ENCODE measurements at places on chromosomes 5 and 9.
A peak's percentile ranks its signal among the peaks of the same experiment; 100 is the strongest.

- DNase-seq, result no peak
These were observed 215.3 kb upstream of the FBXL7 start for GRCh38 chr5:15284706-15285105.

- DNase-seq, result no peak
These were observed 550 bp downstream of the CORO2A start for GRCh38 chr9:98191671-98192502.

DNA sequence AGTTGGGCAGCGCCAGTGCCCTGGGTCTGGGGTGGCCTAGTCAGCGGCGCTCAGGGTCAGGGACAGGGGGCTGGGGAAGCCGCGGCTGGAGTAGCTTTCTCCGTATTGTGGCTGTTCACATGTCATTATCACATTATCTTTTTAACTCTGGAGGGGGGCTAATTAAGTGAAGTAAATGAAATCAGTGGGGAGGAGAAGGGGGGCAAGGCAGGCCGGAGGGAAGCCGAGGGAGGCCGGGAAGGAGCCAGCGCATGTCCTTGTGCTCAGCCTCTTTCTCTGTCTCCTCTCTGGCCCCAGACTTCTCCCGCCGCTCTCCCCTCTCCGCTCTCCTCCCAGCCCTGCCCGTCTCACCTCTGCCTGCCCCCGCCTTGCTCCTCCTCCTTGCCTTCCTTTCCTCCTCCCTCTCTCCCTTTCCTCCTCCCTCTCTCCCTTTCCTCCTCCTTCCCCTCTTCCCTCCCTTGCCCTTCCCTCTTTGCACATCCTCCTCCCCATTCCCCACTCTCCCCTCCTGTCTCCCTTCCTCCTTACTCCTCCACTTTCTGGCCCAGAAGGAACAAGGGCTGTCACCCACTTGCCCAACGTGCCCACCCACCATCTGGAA is 38.7 kb downstream of the ASS1 start:
- no peak for DNase-seq

DNA sequence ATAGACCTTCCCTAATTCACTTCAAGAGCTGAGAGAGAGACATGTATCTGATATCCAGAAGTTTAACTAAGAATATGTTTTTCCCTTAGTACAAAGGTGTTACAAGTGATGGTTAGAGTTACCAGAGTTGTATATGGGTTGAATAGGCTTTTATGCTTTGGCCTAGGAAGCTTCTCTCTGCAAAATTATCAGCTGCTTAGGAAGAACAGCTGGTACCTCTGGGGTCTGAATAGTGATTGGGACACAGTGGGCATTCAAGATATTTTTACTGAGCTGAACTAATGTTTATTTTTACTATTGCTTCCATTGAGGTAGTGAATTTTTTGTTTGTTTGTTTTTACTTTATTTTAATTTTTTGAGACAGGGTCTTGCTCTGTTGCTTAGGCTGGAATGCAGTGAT is 67.6 kb upstream of the BASP1 start:
- DNase-seq, result no peak

- no peak for DNase-seq
These were observed 33.9 kb downstream of the OLFML2A start for GRCh38 chr9:124810663-124811355.

DNA sequence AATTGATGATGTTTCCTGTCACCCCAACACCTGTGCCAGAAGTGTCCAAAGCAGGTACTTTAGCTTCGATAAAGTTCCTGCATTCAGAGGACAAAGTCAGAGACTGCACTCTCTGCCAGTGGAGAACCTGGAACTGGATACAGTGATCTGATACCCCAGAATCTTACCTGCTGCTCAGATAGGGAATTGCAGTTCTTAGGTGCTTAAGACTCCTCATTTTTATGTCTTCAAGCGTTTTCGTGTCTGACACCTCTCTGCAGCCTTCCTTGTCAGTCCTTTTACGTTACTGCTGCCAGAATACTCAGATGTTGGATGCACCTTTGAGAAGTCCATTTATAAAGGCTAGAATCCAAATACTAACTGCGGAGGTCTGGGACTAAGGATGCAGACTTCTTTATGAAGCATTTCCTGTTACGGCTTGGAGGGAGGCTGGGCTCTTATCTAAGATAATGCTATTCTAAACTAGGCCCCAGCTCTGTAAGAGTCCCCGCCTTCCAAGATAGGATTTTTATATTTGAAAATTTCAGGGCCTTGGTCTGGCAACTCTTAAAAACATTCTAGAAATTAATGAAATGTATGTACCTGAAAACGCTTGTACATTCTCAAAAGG is 1.9 kb downstream of the ISOC1 start:
- DNase-seq, result no peak

- DNase-seq, result no peak
These were observed 118.7 kb upstream of the SNX2 start for GRCh38 chr5:122656160-122656559.

DNA sequence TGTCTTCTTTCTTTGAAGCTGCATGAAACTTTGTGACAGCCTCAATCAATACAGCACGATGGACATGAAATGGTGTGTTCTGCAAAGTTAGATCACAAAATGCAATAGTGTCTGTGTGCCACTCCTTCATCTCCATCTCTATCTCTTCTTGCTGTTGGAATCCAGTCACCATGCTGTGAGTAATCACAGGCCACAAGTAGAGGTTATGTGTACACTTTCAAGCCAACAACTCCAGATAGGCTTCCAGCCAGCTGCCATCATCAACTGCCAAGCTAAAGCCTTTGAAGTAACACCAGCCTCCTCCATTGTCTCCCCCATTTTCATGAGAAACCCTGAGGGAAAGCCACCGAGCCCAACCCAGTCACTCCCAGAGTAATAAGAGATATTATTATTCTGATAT is 360.6 kb downstream of the PTPRD start:
- no peak for DNase-seq

DNA sequence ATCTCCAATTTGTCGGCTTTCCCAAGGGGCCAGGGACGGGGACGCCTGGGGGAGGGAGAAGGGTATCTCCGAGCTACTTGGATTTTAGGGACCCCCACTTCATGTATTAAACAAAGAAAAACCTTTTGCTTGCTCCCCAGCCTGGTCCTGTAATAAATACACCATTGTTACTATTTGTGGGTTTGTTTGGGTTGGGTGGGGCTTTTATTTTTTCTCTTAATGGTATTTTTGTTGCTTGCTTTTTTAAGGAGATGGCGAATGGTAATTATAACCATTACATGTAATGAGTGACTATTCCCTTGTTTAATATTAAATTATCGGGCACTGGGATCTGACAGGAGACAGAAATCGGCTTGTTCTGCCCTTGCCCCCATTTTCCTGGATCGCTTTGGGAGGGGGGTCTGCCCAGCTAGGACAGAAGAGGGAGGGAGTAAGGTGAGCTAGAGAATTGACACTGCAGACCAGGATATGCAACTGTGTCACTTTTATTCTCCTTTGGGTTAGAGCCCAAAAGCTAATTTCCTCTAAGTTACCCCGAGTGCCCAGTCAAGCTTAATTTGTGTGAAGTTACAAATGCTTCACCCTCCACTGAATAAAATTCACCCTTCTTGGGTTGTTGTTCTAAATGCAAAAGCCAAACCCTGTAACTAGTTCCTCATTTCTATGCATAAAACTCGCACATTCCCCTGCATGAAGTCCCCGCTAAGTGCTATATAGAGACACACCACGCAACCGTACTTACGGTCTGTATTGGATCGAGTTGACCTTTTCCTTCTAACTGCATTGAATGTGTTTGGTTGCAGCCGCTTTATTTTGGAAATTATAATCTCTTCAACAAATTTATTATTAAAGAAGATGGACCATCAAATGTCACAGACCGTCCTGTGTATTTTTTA is 1.6 kb upstream of the ZNF608 start:
- no peak for DNase-seq

GRCh38 chr9:74431467-74431866 is 65.7 kb upstream of the RORB start:
- no peak for DNase-seq

DNA sequence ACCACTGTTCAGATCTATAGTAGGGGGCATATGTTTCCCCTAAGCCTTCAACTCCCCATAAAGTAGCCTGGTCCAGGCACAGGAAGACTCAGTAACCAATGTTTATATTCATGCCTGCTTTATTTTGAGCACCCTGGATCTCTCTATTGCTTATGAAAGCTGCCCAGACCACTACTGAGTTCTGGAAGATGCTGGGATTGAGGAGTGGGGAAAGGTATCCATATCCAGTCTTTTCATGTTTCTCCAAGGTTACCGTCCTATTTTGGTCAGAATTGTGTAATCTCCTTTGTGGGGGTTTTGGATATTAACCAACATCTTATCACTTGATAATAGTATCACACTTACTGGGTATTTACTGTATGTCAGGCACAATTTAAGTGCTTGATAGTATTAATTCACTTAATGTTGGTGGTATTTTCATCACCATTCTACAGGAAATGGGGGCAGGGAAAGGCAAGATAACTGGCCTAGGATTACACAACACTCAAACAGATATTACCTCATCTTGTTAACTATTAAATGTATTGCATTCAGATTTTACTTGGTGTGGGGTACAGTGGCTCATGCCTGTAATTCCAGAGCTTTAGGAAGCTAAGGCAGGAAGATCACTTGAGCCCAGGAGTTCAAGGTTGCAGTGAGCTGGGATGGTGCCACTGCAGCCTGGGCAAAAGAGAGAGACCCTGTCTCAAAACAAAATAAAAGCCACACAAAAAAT is 36.3 kb downstream of the RUSC2 start:
- DNase-seq, result no peak

DNA sequence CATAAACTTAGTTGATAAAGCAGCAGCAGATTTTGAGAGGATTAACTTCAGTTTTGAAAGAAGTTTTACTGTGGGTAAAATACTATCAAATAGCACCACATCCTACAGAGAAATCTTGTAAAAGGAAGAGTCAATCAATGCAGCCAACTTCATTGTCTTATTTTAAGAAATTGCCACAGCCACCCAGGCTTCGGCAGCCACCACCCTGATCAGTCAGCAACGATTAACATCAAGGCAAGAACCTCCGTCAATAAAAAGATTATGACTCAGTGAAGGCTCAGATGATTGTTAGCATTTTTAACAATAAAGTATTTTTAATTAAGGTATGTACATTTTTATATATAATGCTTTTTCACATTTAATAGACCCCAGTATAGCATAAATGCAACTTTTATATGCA is 122.3 kb upstream of the NR4A3 start:
- DNase-seq, result no peak

- DNase-seq, result no peak
These were observed 48.6 kb upstream of the IRX2 start for GRCh38 chr5:2800035-2800434.

DNA sequence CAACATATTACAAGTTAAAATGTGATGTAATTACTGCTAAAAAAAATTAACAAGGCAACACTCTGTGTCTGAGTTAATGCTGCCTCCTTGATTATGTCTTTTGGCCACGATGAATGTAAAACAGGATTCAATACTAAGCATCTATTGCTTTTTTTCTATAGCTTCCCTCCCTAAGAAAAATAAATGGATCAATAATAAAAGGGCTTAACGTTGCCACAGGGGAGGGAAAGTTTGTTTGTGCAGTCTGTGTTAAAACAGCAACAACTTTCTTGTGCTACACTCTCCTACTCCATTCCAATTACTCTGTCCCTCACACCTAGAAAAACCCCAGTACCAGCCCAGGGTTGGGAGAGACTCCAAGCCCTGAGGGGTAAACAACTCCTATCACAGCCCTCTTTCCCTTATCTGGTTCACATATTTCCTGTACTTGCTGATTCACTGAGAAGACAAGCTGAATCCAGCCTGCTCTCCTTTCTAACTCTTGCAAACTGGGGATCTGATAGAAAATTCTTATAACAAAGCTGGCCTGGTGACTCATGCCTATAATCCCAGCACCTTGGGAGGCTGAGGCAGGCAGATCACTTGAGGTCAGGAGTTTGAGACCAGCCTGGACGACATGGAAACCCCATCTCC is 44.8 kb downstream of the PTPN3 start:
- DNase-seq, result no peak

DNA sequence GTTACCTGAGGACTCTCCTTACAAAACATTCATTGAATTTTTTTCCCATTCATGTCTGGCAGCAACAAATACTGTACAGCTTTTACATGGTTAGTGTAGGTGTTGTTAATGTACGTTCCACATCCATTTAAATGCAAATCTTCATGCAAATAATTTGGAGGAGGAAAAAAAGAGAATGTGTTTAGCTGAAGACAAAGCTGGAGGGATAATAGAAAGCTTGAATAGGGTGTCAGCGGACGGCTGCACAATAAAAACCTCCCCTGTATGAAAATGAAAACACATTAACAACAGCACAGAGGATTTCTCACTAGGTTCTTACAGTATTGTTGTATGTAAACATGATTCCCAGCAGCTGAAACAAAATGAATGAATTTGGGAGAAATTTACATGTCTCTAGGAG is 231.5 kb downstream of the ZNF608 start:
- DNase-seq, result no peak

- no peak for DNase-seq
These were observed 19.0 kb downstream of the KDM3B start for GRCh38 chr5:138371454-138371853.

- no peak for DNase-seq
These were observed 59.2 kb downstream of the SMC5 start for GRCh38 chr9:70318002-70318401.

GRCh38 chr9:27888661-27889295 is 315.5 kb upstream of the C9orf72 start:
- peak; percentile 3 for DNase-seq

DNA sequence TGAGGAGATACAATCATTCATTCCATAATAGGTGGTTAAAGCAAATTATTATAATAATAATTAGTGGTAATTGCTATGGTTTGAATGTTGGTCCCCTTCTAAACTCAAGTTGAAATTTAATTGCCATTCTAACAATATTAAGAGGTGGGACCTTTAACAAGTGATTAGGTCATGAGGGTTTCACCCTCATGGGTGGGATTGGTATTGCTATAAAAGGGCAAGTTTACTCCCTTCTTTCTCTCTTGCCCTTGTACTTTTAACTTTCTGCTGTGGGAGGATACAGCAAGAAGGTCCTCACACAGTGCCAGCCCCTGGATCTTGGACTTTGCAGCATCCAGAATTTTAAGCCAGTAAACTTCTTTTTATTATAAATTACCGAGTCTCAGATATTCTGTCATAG is 101.9 kb upstream of the PARP8 start:
- no peak for DNase-seq

DNA sequence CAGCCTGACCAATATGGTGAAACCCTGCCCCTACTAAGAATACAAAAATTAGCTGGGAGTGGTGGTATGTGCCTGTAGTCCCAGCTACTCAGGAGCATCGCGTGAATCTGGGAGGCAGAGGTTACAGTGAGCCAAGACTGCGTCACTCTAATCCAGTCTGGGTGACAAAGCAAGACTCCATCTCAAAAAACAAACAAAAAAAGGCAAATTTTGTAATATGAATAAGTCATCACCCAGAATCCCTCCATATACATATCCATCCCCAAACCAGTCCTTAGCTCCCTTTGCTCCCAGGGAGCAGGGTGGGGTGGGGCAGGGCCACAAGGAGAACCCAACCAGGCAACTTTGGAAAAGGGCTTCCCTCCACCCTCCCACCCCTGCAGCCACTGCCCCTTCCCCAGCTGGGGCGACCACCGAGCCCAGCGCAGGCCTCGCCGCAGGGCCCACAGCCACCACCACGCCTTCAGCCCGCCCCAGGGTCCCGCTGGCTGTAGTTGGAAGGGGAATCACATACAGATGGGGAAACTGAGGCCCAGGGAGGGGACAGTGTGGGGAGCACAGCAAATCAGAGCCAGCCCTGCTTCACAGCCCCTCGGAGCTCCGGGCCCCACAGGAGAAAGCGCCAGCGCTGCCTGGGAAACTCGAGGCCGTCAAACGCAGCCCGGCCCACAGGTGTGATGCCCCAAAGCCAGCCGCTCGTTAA is 7.8 kb downstream of the NOTCH1 start:
- DNase-seq, result no peak

GRCh38 chr9:134494273-134494815 is 147.3 kb upstream of the COL5A1 start:
- DNase-seq, result no peak

- DNase-seq, result no peak
These were observed 8.2 kb upstream of the RALGDS start for GRCh38 chr9:133129001-133129795.
